ENCODE measurements at places on chromosomes 2 and 18. TPM values are rescaled to one million over a fixed set of nuclear protein-coding genes. Genes with fewer than 3 reads are reported as not detected.

- no peak for DNase-seq
Observed at GRCh38 chr18:13258921-13259320, 40.4 kb downstream of the LDLRAD4 start.

GRCh38 chr2:201860636-201861066 lies 54.3 kb downstream of the CDK15 start:
- no peak for DNase-seq

- no peak for DNase-seq
Observed at GRCh38 chr2:12347066-12347493, 369.7 kb upstream of the TRIB2 start.

DNA sequence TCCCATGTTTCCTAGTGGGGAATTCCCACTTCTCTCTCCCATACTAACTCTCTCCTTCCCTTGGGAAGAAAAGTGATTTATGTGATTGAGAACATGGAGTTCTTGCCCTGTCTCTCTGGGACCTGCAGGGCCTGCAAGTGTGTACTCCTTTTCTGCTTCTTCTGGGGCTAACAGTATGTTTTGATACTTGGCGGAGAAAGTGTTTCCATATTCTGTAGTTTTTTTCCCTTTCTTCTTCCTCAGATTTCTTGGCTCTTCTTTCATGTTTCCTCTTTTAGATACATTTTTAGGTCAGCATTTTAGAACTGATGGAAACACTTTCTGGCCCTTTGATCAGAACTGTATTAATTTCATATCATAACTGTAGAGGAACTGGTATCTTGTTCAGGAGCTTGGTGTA lies 352.2 kb downstream of the DLGAP1 start:
- DNase-seq: no peak

GRCh38 chr2:185128996-185129395 lies 530.7 kb downstream of the ZNF804A start:
- DNase-seq: no peak

DNA sequence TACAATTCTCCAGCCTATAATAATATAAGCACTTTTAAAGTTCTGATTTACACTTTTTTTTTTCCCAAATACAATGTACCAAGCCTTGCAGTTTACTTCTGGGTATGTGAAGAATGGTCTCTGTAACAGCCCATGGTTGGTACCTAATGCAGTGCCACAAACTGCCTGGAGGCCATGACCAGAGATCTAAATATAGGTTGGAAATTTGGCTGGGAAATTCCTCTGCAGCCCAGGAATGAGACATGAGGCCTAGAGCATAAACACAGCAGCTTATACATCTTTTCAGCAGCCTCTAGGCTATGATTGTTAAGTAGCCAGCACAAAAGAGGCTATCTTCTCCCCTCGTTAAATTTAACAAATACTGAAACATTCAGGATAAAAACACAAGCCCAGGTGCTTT lies 432.0 kb upstream of the FAM98A start:
- DNase-seq: no peak

- DNase-seq: no peak
Observed at GRCh38 chr2:120161190-120161589, 62.0 kb downstream of the TMEM185B start.

DNA sequence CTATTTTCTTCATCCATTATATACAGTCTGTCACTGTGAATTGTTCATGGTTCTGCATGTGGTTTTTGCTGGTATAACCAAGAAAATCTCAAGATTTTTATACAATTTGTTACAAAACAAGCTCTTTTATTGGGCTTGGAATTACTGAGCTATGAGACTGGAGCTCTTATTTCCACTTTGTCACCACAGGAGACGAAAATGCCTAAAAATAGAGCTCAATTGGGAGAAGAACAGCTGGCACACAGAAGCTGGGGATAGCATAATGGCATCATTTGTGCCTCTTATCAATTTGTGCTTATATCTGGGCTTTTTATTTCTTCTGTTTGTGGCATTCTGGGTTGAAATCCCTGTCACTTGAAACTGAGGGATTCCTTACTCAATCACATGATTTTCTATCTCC lies 219.1 kb downstream of the CALCRL start:
- DNase-seq: no peak

- no peak for DNase-seq
Observed at GRCh38 chr2:201444746-201445465, 6.4 kb downstream of the TRAK2 start.

GRCh38 chr2:8578335-8579244 lies 103.3 kb upstream of the ID2 start:
- DNase-seq: no peak

GRCh38 chr2:73984203-73984921 lies at the start of gene TET3:
TET3 (plus strand) TSS chr2:73984910; CDS start chr2:73986404, 1,494 bp downstream.
- DNase-seq: peak; percentile 80

- DNase-seq: no peak
Observed at GRCh38 chr2:11500702-11501303, 33.0 kb upstream of the GREB1 start.

DNA sequence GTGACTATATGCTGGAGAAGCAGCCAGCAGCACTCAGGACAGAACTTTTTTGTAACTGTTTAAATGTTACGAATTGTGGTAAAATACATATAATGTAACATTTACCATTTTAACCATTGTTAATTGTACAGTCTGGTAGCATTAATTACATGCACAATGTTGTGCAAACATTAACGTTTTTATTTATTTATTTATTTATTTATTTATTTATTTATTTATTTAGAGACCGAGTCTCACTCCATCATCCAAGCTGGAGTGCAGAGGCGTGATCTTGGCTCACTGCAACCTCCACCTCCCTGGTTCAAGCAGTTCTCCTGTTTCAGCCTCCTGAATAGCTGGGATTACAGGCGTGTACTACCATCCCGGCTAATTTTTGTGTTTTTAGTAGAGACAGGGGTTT lies 88.7 kb upstream of the TEX51 start:
- DNase-seq: no peak

DNA sequence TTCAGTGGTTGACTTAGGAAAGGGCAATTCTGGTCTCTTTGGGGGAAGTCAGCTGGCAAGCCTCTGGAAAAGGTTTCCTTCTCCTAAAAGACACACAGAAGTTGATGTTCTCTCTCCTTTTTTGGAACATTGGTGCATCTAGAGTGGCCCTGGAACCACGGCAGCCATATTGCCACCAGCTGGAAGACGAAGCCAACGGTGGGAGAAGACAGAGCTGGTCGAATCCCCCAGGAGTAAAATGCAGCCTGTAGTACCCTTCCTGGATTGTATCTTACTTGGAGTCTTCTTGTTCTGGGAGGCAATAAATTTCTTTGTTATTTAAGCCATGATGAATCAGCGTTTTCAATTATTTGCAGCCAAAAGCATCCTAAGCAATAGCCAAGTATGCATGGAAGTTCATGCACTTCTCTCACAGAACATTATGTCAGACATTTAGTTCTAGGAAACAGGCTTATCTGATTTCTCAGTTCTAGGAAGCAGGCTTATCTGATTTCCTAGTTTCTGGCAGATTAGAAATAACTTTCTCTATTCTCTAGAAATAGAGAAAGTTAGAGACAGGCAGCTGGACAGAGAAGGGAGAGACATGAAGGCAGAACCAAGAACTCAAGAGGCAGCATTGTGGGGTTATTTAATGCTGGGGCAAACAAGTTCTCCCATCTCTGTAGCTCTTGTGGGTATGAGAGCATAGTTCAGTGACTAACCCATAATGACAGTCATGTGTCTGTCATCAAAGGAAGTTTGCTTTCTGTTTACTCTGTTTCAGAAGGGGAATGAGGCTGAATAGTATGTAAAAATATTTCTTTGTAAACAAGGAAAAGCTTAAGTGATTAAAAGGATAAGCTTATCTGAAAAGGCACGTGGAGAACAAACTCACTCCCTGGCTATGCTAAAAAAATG lies 40.5 kb upstream of the NABP1 start:
- DNase-seq: no peak

DNA sequence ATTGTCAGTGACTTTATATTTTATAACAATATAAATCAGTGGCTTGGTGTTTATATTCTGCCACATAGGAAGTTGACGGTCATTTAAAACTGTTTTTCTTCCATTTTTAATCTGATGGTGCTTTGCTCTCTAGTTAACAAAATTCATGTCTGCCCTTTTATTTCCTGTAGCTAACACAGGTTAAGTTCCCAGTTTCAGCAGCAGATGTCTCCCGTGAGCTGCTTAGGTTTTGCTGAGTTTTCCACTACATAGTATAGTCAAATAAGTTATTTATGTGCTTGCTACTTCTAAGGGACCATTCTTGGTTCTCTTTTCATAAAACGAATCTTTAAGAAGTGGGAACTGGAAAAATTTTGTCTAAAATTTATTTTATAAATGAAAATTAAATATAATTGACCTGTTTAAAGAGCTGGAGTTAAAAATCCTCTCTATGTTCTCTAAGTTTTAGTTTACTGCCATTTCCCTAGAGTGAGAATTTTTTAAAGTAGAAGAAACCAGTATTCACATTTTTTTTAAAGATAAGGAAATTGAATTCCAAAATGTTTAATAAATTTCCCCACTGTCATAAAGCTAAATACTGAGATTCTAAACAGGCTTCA lies 20.6 kb downstream of the HTR2B start:
- peak; percentile 35 for DNase-seq

DNA sequence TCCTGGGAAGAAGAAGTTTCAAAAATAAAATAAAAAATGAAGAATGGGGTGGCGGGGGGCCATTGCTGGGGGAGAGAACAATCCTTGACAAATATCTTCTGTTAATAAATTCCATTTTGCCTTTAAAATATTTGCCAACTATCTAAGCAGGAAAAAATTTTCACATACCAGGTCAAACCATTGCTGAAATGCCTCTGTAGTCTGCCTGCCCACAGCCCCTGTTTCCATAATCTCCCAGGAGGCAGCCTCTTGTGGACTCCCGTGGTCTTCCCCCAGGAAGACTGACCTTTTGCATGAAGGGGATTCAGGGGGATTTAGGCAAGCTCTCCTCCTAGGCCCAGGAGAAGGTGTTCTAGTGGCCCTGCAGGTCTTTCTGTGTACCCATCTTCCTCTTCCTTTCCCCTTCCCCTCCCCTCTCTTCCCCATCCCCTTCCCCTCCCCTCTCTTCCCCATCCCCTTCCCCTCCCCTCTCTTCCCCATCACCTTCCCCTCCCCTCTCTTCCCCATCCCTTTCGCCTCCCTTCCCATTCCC lies 61.0 kb downstream of the RPL37A start:
- no peak for DNase-seq

DNA sequence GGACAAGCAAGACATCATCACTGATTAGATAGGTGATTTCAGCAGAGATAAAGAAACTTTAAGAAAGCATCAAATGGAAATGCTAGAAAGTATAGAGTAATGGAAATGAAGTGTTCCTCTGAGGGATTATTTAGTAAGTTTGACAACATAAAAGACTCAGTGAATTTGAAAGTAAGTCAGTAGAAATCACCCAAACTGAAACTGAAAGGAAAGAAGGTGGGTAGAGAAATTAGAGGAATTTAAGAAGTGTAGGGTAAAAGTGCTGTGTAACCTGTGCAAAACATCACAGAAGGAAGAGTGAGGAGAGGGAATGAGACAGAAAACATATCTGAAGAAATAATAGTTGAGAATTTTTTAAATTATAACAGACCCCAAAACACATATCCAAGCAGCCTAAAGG lies 343.1 kb downstream of the CBLN2 start:
- no peak for DNase-seq

DNA sequence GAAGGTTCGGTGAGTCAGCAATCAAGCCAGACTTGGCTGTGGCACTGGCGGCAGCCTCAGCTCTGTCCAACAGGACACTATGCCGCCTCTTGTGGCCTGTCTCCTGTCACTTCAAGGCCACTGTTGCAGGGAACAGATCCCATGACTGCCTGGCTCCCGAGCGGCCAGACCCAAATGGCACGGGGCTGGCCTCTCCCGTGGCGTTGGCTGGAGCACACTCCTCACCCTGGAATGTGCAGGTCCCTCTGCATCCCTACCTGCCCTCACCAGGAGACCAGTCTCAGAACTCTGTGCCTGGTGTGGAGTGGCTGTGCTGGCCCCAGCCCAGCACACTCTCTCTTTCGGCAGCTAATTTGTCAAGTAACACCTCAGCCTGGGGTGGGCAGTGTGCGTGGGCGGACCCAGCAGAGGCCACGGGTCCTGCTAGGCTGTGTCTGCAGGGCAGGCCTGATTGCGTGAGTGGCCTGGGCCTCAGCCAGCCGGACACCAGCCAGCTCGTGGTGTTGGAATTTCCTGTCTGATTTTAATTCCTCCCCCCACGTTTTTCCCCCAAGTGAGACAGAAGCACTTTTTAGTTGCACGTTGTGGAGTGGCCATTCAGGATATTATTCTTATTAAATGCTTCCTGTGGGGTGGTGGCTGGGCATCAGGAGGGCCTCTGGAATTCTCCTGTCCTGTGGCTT lies 179.3 kb downstream of the GLI2 start:
- peak; percentile 91 for DNase-seq

DNA sequence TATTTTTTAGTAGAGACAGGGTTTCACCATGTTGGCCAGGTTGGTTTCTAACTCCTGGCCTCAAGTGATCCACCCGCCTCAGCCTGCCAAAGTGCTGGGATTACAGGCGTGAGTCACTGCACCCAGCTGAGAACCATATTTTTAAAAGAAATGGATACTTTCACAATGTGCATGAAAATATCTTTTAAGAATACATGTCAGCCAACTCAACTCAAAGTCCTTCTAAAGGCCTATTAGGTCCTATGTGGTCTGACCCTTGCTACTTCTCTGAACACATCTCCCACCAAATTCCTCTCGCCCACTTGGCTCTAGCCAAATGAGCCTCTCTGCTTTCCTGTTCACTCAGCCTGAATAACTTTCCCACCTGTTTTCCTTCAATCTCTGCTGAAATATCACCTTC lies 119.6 kb downstream of the MTX2 start:
- DNase-seq: no peak

FKBP1B gene
- 3.2 TPM for total RNA-seq

NT5DC4 gene
- total RNA-seq: not detected

FAHD2A gene
- 46.3 TPM for total RNA-seq

FAM237A gene
- total RNA-seq: 2.0 TPM

PLEKHA3 gene
- total RNA-seq: 39.9 TPM

KIF1A gene
- 1.6 TPM for total RNA-seq

CRYGC gene
- not detected for total RNA-seq

CD207 gene
- total RNA-seq: not detected

CCL20 gene
- not detected for total RNA-seq

GULP1 gene
- 4.6 TPM for total RNA-seq

SP140 gene
- total RNA-seq: 0.47 TPM

AMER3 gene
- not detected for total RNA-seq

EVX2 gene
- total RNA-seq: not detected

GLI2 gene
- 2.1 TPM for total RNA-seq

Measured in left ventricle myocardium superior (tissue), 1 donor.